ENCODE measurements at places on chromosomes 13 and 19. TPM values are rescaled to one million over a fixed set of nuclear protein-coding genes. Genes with fewer than 3 reads are reported as not detected.

PRR22 gene
- total RNA-seq, result 1.5 TPM

RNF225 gene
- total RNA-seq, result not detected

ZNF90 gene
- total RNA-seq, result 1.7 TPM

OBI1 gene
- total RNA-seq, result 10.4 TPM

SIGLEC5 gene
- not detected for total RNA-seq

FFAR3 gene
- total RNA-seq, result not detected

C3 gene
- 1.5 TPM for total RNA-seq

TJP3 gene
- not detected for total RNA-seq

HRC gene
- not detected for total RNA-seq

TMEM161A gene
- 27.9 TPM for total RNA-seq

IFI30 gene
- 8.8 TPM for total RNA-seq

THOP1 gene
- total RNA-seq, result 98.4 TPM

CLASRP gene
- 44.0 TPM for total RNA-seq

ZNF444 gene
- total RNA-seq, result 22.4 TPM

SMIM24 gene
- not detected for total RNA-seq

AP1M2 gene
- total RNA-seq, result 0.55 TPM

SLITRK6 gene
- total RNA-seq, result 0.83 TPM

Data from HFFc6 (cell line).